Right lung (tissue), 10 donors: ENCODE measurements at places on chromosomes 13 and 19. TPM values are rescaled to one million over a fixed set of nuclear protein-coding genes. Genes with fewer than 3 reads are reported as not detected.

The NXNL1 gene
- polyA plus RNA-seq: not detected

The TTYH1 gene
- 11.7 TPM for polyA plus RNA-seq

The IGFL1 gene
- polyA plus RNA-seq: not detected

The NBEA gene
- 13.5 TPM for polyA plus RNA-seq

The SERPINE3 gene
- polyA plus RNA-seq: 0.86 TPM

The ATP4A gene
- polyA plus RNA-seq: not detected

The PSG11 gene
- not detected for polyA plus RNA-seq

The FRY gene
- polyA plus RNA-seq: 40.4 TPM

The STOML3 gene
- polyA plus RNA-seq: 0.35 TPM

The DNM2 gene
- polyA plus RNA-seq: 98.8 TPM

The KASH5 gene
- not detected for polyA plus RNA-seq

The OR4F17 gene
- not detected for polyA plus RNA-seq

The ATXN8OS gene
- polyA plus RNA-seq: not detected

The C1QTNF9 gene
- 0.13 TPM for polyA plus RNA-seq

The CLEC4M gene
- polyA plus RNA-seq: 1.8 TPM

The UQCRFS1 gene
- polyA plus RNA-seq: 18.3 TPM

The TNFSF13B gene
- polyA plus RNA-seq: 7.6 TPM

The TMEM59L gene
- 44.5 TPM for polyA plus RNA-seq

The PSG1 gene
- polyA plus RNA-seq: not detected

The UPF3A gene
- polyA plus RNA-seq: 184 TPM

The ERICH6B gene
- 3.6 TPM for polyA plus RNA-seq

The B3GNT8 gene
- 4.0 TPM for polyA plus RNA-seq

The FCHO1 gene
- 0.74 TPM for polyA plus RNA-seq

The FBN3 gene
- polyA plus RNA-seq: 53.9 TPM

The COL5A3 gene
- polyA plus RNA-seq: 11.0 TPM

The KLK12 gene
- 0.59 TPM for polyA plus RNA-seq

The ADPRHL1 gene
- polyA plus RNA-seq: 12.4 TPM

The LAMP1 gene
- polyA plus RNA-seq: 91.6 TPM

The RUBCNL gene
- 2.3 TPM for polyA plus RNA-seq

The KLF1 gene
- polyA plus RNA-seq: 2.3 TPM

The FXYD1 gene
- 39.2 TPM for polyA plus RNA-seq

The KIRREL2 gene
- 1.1 TPM for polyA plus RNA-seq

The MTMR6 gene
- 21.5 TPM for polyA plus RNA-seq

The TGFBR3L gene
- polyA plus RNA-seq: not detected

The SHC2 gene
- 21.0 TPM for polyA plus RNA-seq

The POGLUT2 gene
- polyA plus RNA-seq: 40.1 TPM

The VSTM2B gene
- polyA plus RNA-seq: not detected

The ZNF628 gene
- polyA plus RNA-seq: 2.0 TPM

The LGALS4 gene
- 1.7 TPM for polyA plus RNA-seq

The OXGR1 gene
- polyA plus RNA-seq: 0.71 TPM

The ZNF573 gene
- 26.3 TPM for polyA plus RNA-seq

The ZNF471 gene
- 42.7 TPM for polyA plus RNA-seq

The ZNF442 gene
- polyA plus RNA-seq: 6.4 TPM

The CGB5 gene
- polyA plus RNA-seq: 0.59 TPM

The LIG1 gene
- 58.3 TPM for polyA plus RNA-seq

The SIGLEC5 gene
- polyA plus RNA-seq: not detected

The FFAR2 gene
- polyA plus RNA-seq: 0.38 TPM

The ARHGEF18 gene
- 25.3 TPM for polyA plus RNA-seq

The WTIP gene
- polyA plus RNA-seq: 20.5 TPM
